ENCODE measurements at places on chromosomes 13 and 19. TPM values are rescaled to one million over a fixed set of nuclear protein-coding genes. Genes with fewer than 3 reads are reported as not detected.

- DNase-seq: no peak
Measured at GRCh38 chr13:33917190-33917589, 99.2 kb downstream of the RFC3 start.

GRCh38 chr13:106566641-106567473, 1.1 kb downstream of the ARGLU1 start:
- peak; percentile 79 for DNase-seq

DNA sequence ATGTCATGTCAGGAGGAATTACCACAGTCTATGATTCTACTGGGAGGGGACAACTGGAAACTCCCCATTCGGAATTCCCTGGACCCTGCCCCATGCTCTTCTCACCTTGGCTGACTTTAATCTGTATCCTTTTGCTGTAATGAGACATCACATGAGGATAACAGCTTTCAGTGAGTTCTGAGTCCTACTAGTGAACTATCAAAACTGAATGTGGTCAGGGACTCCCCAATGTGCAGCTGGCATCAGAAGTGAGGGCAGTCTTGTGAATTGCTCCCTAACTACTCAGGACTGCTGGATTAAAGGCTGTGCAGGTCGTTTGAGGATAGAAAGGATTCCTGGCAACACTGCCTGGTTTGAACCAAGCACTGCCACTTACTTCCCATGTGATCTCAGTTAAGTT, 15.2 kb downstream of the SIGLEC7 start:
- no peak for DNase-seq

- no peak for DNase-seq
Measured at GRCh38 chr13:102965802-102966201, 100.4 kb downstream of the SLC10A2 start.

DNA sequence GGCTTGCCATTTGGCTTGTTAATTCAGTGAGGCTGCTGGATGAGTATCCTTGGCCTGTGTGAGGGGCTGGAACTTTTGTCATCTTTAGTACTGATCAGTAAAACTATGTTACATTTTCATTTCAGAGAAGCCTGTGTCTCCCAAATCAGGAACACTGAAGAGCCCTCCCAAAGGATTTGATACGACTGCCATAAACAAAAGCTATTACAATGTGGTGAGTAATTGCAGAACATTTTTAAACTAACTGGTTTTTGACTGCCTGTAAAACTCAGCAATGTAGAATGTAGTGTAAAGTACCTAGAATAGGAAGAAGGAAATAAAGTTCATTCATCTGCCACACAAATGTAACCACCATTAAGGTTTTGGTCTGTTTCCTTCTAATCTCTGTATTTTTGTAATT, 87.4 kb upstream of the TEX29 start:
- no peak for DNase-seq

DNA sequence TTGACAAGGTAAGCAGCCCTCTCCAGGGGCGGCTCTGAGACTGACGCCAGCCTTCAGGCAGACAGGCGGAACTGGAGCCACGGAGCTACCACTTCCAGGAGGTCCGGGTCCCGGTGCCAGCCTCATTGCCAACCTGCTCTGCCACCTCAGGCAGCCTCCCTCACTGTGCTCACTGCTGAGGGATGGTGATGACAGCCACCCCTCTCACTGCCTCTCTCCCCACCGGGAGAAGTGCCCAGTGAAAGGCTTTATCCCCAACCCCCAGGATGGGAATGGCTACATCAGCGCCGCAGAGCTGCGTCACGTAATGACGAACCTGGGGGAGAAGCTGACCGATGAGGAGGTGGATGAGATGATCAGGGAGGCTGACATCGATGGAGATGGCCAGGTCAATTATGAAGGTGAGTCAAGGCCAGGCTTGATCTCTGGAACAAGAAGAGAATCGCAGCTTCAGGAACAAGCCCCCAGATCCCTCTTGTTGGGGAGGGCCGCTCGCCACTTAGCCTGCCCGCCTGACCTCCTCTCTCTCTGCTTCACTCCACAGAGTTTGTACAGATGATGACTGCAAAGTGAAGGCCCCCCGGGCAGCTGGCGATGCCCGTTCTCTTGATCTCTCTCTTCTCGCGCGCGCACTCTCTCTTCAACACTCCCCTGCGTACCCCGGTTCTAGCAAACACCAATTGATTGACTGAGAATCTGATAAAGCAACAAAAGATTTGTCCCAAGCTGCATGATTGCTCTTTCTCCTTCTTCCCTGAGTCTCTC, 7.6 kb downstream of the CALM3 start:
- DNase-seq: no peak

IFNL1 gene
- not detected for total RNA-seq

C19orf73 gene
- total RNA-seq: not detected
